NCI-H82 (cell line): ENCODE measurements at places on chromosomes 3 and 15.

DNA sequence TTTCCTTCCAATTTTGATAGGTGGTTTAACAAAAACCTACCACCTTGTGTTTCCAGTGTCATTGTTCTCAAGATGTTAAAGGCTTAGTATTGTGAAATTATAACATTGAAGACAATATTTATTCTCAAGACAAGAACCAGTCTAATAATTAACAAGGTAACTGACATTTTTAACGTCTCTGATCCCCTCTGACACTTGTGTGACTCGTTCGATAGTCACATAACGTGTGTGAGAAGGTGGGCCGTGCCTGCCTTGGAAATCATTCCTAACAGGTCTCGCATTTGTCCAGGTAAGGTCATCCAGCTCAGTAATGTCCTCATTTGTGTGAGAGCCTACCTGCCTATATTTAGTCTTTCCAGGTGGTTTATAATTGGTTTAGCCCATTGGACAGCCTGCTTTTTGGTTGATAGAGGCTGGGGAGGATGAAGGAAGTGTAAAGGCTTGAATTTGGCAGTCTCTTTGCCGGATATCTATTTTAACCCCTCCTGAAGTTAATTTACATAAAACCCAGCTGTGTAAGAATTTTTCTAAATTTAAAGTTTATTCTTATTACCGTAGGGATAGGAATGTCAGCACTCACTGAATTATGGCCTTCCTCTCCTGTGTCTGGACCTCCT is 94.4 kb downstream of the AKAP13 start:
- DNase-seq = no peak

- no peak for DNase-seq
Measured at GRCh38 chr3:138468886-138469285, 34.5 kb downstream of the ESYT3 start.

- DNase-seq = no peak
Measured at GRCh38 chr15:96296264-96296663, 34.2 kb upstream of the NR2F2 start.

- DNase-seq = peak; percentile 68
Measured at GRCh38 chr15:96893159-96893906, 562.8 kb downstream of the NR2F2 start.

DNA sequence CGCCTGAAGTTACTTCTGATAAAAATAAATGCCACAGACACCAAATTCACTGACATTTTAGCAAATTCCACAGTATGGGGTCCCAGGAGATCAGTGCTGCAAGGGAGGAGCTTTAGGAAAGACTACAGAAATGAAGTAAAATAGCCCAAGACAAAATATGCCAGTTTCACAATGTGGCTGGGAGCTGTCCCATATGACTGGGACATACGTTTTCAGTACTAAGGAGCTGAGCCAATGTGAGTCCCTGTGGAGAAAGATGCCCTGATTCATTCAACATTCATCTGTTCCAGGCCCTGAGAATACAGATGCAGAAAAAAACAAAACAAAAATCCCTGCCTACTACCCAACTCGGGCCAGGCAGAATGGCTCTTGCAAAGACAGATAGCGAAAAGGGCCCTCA is 63.4 kb upstream of the FAM174B start:
- DNase-seq = no peak

GRCh38 chr15:41957021-41957897 is 15.1 kb downstream of the EHD4 start:
- no peak for DNase-seq

DNA sequence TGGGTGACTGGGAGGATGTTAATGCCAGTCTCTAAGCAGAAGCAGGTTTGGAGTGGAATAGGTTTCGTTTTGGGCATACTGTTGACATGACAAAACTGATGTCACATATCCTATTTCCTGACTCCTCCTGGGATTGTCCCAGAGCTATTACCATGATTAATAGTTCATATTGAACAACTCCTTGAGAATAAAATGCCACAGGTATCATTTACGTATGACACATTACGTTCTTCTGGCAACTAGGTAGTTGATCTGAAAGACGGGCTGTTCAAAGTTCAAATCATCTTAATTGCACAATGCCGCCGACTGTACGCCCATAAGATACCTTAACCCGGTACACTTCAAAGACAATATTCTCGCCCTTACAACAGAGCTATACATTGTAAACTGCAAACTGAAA is 1.4 kb upstream of the RAB5A start:
- DNase-seq = no peak

- no peak for DNase-seq
Measured at GRCh38 chr3:37787153-37787867, 74.4 kb upstream of the CTDSPL start.

- DNase-seq = no peak
Measured at GRCh38 chr3:49620728-49621127, 53.4 kb upstream of the APEH start.

GRCh38 chr15:92963794-92964193 is 63.7 kb downstream of the CHD2 start:
- DNase-seq = no peak

GRCh38 chr3:65107174-65107573 is 419.4 kb upstream of the ADAMTS9 start:
- DNase-seq = no peak

DNA sequence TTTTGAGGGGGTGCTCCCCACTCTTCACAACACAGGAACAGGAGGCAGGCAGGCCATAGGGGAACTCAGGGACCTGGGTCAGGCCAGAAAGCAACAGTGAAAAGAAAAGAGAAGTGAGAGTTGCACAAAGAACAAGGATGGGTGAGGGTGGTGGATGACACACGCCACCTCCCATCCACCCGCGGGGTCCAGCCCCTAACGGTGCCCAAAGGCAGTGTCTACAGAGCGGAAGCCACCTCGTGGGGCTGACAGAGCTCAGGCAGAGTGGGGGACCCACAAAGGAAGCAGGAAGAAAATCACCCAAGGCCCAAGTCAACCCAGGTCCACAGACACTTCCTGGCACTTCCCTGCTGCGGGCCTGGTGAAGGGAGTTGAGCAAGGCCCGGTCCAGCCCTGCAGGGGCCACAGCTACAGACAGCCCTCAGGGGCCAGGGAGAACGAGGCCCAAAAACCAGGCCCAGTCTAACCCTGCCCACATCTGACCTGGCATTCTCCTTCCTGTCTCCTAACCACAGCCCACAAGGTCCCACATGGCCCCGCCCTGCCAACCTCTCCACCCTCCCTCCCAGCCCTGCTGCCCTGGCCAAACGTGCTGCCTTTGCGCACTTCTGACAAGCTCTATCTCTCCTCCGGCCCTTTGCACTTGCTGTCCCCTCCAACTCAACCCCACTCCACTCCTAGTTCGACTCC is 5.9 kb downstream of the NUP210 start:
- DNase-seq = no peak

GRCh38 chr3:60514866-60515265 is 736.4 kb downstream of the FHIT start:
- DNase-seq = no peak

- DNase-seq = no peak
Measured at GRCh38 chr15:68363353-68363752, 68.6 kb downstream of the ITGA11 start.

DNA sequence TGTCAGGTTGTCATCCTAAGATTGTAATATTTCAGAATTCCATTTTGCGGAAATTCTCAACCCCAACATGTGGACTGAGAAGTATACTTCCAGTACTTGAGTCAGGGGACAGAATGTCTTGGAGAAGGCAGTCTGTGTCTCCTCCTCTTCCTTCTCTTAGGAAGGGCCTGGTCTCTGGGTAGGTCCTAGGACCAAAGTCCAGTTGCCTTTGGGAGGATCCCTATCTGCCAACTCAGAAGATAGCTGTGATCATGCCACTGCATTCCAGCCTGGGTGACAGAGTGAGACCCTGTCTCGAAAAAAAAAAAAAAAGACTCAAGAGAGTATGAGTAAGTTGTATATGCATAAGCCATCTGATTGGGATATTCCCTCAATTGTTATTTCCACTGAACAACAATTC is 23.9 kb upstream of the FAM3D start:
- no peak for DNase-seq

DNA sequence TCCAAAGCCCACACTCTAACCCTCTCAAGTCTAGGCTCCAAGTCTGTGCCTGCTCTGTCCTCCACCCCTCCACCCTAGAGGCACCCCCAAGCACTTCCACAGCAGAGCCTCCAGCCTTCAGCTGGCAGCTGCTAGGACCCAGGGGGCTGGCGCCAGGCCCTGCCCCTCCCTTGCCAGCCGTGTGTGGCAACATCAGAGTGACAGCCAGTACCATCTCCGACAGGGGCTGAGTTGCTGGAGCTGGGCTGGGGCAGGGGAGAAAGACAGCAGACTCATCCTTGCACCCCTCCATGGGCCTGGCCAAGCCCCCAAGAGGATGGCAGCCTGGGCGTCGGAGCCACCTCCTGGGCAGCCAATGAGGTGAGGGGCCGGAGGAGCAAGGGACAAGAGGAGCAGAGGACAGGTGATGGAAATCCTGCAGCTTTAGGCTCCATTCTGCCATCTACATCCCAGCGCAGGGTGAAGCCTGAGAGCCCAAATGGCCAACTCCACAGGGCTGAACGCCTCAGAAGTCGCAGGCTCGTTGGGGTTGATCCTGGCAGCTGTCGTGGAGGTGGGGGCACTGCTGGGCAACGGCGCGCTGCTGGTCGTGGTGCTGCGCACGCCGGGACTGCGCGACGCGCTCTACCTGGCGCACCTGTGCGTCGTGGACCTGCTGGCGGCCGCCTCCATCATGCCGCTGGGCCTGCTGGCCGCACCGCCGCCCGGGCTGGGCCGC is at the start of gene GPR62:
Gene GPR62, plus strand, starts transcription at position 207 of the 718 bp plus-strand sequence. Its CDS starts 272 bp downstream, at position 479.
- DNase-seq = peak; percentile 44

DNA sequence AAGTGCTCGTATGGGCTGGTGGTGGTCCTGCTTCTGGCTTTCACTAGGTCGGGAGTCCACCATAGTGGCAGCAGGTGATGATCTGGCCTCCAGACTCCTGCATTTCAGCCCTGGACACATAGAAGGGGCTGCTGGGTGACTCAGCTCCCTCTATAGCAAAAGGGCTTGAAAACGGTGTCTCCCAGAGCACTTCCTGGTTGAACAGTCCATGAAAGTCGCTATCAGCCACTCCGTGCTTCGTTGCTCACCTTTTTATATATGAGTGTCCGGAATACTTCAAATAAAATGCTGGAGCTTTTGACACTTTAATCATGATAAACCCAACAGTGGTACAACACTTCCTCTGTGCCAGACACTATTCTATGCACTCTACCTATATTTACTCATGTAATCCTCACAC is 213.2 kb downstream of the PDZRN3 start:
- no peak for DNase-seq

GRCh38 chr15:70376929-70377691 is 279.4 kb upstream of the TLE3 start:
- DNase-seq = peak; percentile 37

- DNase-seq = no peak
Measured at GRCh38 chr15:71678191-71678590, 132.2 kb upstream of the NR2E3 start.

DNA sequence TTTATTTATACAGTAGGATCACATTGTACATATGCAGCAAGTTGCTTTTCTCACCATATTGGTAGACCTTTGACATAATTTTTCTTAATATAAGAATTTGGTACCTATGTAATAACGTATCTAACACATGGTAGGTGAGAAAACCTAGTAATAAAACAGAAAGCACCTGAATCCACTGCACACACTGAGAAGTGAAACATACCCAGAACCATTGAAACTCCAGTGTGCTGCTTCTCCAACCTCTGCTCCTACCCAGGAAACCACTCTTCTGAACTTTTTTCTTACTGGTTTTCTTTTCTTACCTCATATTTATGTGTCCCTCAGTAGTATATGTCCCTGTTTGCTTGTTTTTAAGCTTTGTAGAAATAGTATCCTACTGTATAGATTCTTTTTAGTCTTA is 293.0 kb downstream of the UBE2E2 start:
- DNase-seq = no peak

GRCh38 chr3:173993299-173993698 is 595.8 kb downstream of the NLGN1 start:
- DNase-seq = peak; percentile 46

GRCh38 chr3:171557173-171557572 is 97.0 kb upstream of the TNIK start:
- no peak for DNase-seq

DNA sequence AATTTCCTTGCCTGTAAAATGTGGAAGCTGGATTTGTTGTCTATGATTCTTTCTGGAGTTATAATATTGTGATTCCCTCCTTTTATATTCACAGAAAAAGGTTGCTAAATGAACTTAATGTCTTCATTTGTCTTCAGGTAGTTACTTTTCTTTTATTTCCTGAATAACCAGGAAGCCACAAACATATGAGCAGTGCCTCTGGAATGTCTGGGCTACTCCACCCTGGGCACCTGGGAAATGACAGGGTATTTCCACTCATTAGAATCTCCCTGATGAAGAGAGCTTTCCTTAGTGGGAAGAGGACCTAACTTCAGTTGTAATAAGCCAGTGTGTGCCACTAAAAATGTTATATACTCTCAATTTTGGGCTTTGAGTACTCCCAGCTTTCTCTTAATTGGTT is 3.8 kb upstream of the SLMAP start:
- DNase-seq = no peak

GRCh38 chr15:39426552-39427532 is 154.0 kb upstream of the THBS1 start:
- no peak for DNase-seq

GRCh38 chr3:31353166-31353565 is 179.6 kb upstream of the STT3B start:
- DNase-seq = no peak

DNA sequence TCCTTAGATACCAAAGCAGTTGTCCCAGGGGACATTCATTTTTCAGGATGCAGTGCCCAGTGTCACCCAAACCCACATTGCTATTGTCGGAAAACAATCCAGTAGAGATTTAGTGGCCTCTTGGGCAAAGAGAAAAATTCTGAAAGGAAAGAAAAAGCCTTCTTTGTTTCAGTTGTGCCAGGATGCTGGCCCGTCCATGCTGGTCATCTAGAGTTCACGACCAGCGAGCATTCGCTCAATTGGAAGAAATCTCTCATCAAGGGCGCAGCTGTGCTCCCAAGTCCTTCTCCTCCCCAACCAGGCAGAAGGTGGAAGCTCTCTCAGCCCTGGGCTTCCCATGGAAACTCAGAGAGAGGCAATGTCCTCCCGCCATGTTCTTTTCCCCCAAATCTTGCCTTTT is 123.7 kb downstream of the MTHFS start:
- no peak for DNase-seq

DNA sequence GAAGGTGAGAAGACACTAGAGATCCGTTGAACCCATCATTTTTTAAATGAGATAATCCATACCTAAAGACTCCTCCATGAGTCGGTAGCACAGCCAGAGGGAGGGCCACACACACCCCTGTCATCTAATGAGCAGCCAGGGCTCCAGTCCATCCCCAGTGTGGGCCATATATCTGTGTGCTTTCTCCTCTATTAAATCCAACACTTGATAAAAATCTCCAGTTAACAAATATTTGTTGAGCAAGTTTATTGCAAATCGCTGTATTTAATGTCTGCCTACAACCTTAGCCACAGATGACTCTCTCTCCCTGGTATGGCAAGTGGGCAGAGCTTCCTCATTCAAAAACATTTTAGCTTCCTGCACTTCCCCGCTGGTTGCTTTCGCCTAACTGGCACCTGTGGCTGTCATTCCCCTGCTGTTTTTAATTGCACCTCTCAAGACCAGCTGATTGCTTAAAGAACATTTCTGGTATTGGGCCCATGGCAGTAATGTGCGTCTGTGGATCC is 82.8 kb downstream of the SMAD3 start:
- DNase-seq = no peak
